Activated CD4-positive, CD25-positive, alpha-beta regulatory T cell treated with anti-CD3 and anti-CD28 coated beads, Interleukin-2, amount 50 U/mL, for 24 hours (primary cell): ENCODE measurements at places on chromosomes 7 and 10.

GRCh38 chr7:128738570-128739047 lies 550 bp upstream of the CALU start:
- ATAC-seq = peak; percentile 3

DNA sequence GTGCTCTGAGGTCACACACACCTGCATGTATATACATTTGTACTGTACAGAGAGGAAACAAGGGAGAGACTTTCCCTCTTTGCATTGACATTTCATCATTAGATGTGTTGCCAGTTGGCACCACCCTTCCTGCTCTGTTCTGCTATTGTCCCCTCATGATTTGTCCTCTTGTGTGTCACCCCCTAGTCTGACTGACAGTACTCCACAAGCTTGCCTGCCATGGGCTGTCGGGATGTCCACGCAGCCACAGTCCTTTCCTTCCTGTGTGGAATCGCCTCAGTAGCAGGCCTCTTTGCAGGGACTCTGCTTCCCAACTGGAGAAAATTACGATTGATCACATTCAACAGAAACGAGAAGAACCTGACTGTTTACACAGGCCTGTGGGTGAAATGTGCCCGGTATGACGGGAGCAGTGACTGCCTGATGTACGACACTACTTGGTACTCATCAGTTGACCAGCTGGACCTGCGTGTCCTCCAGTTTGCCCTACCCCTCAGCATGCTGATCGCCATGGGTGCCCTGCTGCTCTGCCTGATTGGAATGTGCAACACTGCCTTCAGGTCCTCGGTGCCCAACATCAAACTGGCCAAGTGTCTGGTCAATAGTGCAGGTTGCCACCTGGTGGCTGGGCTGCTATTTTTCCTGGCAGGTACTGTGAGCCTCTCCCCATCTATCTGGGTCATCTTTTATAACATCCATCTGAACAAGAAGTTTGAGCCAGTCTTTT lies 9.4 kb downstream of the CLDN12 start:
- ATAC-seq = no peak

DNA sequence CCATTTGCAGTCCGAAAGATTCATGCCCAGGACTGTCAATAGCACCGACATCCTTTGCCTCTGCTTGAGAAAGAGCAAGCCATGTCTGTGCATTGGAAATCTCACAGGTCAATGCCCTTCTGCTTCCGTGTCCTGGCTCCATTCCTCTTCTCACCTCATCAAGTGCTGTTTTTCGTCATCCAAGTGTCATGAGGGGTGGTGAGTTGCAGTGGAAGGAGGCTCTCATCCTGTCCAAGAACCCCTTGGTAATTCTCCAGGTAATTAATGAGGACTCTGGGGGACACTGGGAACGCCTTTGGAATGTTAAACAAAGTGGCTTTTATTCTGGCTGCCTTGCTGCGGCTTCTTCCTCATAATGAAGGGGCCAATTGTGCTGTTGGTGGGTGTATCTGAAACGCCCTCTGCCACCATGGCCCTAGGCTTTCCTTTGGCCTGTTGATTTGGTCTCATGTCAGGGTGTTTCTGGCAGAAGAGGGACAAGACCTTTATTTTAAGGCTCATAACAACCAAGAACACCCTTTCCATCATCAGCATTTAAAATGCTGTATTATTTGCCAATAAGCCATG lies 57.7 kb downstream of the PPP1R3C start:
- no peak for ATAC-seq

DNA sequence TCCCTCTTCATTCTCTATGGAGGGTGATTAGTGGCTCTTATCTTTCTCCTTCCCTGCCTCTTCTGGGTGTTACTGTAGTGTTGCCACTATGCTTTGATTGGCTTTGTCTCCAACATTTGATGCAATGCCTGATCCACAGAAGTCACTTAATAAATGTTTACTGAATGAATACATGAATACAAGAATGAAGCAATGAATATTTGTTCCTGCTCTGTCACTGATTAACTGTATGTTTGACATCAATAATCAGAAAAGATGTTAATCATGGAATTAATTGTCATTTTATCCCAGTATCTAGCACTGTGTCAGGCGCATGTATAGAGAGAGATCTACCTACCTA lies 4.3 kb downstream of the ANK3 start:
- ATAC-seq = no peak

DNA sequence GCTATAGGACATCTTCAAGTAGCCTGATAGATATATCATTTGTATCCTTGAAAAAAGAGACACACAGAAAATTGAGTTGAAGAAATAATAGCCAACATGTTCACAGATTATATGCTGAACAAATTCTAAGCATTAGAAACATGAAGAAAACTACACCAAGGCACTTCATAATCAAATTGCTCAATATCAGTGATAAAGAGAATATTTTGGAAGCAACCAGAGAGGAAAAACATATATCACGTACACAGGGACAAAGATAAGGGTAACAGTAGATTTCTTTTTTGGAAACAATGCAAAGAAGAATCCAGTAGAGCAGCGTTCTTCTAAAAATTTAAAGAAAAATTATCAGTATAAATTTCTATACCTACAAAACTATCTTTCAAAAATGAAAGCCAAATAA lies 6.0 kb upstream of the FRMD4A start:
- no peak for ATAC-seq

DNA sequence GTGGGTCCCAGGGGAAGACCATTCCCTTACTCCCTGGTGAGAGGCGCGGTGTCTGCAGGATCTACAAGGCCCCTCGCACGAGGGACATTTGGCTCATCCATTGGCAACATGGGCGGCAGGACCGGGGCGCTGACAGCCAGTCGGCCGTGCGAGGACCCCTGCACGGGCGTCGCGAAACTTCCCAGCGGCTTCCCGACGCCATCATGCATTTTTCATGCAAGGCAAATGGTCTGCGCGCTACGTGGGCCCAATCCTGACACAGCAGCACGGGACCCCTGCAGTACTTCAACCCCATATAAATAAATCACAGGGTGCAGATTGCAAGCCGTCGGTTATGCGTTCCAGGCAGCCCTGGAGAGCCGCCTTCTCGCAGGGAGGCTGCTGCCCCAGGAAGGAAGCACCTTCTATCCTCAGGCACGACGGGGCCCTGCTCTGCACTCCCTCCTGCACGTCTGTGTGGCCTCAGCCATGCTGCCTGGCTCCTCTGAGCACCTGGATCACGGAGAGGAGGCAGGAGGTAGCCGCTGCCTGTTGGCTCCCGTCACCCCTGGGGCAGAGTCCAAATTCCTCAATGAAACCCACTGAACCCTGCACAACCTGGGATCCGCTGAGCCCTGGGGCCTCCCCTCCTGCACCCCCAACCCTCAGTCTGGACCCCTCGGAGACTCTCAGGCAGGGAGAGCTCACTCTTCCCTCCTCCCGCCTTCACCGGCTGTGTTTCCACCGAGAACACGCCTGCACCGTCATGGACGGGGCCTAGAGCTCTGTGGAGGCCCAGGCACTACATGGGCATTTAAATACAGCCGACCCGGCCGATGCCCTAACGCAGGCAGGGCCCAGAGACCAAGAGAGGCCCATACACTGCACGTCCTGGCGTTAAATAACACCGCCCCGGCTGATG lies 90.5 kb downstream of the PDGFA start:
- ATAC-seq = no peak

DNA sequence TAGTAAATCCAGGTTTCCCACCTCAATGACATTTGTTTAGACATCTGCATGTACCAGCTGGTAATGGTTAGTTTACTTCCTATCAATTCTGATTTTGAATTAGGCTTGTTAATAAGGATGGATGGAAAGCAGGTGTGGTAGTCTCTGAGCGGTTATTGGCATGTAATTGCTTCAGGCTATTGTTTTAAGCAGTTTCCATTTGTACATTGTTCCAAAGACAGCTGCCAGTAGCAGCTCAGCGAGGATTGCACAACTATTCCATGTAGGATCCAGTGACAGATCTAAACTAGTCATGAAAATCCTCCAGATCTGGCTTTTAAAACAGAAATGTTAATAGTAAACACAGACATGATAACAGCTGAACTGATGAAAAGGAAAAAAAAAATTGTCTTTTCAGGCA lies 436.0 kb upstream of the ADARB2 start:
- ATAC-seq = no peak

DNA sequence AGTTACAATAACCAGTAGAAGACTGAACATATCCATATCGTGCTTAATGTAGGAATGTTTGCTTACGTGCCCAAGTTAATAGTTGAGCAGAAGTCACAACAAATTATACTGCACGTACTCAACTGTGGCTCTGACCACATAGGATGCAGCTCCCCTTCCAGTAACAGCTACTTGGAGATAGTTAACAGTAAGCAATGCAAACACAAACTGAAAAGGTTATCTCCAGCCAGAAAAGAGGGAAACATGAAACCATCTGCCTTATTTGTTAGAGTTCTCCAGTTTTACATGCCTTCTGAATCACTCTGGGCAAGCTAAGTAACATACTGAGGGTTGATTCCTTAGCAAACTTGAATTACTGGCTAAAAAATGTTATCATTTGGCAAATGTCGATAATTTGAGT lies 9.8 kb downstream of the DHX32 start:
- ATAC-seq = no peak

GRCh38 chr10:89138755-89139490 lies 68.2 kb downstream of the CH25H start:
- no peak for ATAC-seq

GRCh38 chr10:78165172-78165571 lies 131.5 kb downstream of the RPS24 start:
- no peak for ATAC-seq

GRCh38 chr7:7761974-7762779 lies 43.8 kb upstream of the RPA3 start:
- ATAC-seq = peak; percentile 89

GRCh38 chr7:149735181-149735602 lies 38.2 kb downstream of the ZNF467 start:
- no peak for ATAC-seq

GRCh38 chr10:11261687-11262493 lies 244.2 kb downstream of the CELF2 start:
- ATAC-seq = peak; percentile 37

DNA sequence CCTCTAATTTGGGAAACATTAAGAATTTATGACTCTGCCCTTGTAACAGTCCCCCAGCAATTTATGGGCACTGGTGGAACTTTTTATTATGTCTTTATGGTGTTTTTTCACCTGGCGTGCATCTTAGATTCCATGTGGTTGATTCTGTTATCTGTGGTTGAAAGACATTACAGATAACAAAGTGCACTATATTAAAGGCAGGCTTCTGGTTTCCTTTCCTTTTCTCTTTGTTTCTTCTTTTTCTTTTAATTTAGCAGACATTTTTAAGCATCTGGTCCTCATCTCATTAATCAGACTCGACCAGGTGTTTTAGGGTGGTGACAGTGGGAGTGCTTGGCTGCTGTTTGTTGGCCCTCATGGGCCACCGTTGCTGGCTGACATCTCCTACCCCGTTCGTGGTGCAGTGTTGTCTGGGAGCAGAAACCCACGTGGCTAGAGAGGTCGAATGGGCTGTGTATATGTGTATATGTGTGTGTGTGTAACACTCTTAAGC lies 77.4 kb downstream of the LRMDA start:
- ATAC-seq = no peak

- no peak for ATAC-seq
Observed at GRCh38 chr7:100603726-100604027, 1.5 kb downstream of the PCOLCE start.

GRCh38 chr10:35554036-35554435 lies 51.1 kb upstream of the GJD4 start:
- no peak for ATAC-seq

DNA sequence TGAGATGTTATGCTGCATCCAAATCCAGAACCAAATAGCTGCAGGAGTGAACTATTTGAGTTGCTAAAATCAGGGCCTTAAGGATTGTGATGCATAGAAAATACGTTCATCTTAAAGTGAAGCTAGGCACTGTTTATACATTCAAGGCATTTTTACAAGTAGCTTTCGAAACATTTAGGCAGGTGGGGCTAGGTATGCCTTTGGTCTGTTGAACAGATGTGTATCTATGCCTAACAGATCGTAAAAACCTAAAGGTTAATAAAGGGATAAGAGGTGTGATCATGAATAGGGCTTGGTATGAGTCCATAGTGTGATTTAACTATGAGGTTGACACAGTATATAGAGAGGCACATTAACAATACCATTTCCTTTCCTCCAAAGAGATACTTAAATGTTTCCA lies 262.5 kb downstream of the SEMA3D start:
- ATAC-seq = no peak

DNA sequence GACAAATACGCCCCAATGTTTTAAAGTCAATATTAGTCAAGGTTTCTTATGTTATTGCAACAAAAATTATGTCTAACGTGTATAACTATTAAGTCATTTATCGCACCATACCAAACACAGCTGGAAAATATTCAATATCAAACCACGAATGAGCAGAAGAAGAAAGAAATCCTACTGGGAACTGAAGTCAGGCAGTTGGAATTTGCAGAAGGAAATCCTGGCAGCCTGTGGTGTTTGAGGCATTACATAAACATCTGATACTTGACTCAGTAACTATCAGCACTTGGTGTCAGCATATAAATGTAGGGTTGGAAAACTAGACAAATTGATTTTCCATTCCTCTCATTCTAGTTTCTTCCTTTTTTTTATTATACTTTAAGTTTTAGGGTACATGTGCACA lies 83.4 kb upstream of the NUPR2 start:
- ATAC-seq = no peak

DNA sequence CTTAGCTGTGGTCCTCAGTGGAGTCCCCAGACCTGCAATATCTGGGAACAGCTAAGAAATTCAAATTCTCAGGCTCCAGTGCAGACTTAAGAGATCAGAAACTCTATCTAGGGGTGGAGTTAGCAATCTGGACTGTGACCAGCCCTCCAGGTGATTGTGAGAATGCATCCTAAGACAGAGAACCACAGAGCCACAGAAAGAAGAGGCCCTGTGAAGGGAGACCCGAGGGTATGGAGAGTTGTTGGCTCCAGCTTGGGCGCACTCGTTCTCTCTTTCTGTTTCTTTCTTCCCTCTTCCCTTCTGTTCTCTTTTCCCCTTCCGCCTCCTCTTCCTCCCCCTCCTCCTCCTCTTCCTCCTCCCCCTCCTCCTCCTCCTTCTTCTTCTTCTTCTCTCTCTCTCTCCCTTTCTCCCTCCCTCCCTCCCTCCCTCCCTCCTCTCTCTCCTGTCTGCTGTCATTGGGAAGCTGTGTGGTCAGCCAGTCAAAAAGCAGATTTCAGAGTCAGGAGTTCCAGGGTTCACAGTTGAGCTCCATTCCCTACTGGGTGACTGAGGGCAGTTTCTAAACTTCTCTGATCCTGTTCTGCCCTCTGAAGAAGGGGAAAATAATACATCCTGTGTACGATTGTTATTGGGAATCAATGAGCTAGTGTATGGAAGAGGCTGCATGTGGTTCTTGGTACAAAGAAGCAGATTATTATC lies 62.1 kb upstream of the STEAP1B start:
- ATAC-seq = no peak
